ENCODE measurements at places on chromosomes 3 and 15.

DNA sequence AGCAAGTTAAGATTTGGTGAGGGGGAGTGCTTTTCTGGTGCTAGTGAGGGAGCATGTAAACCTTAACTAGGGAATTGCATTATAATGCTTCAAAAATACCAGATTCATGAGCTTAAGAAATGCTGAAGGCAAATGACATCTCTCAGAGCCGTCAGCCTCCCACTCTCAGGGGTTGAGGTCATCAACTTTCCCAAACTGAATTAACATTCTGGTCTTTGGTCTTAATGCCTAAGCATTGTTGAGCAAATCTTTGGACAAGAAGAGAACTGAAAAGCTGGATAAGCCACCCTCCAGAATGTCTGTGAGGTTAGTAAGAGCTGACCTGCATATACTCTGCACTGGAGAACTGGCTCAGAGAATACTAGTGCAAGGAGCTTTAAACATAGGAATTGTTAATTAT lies 124.9 kb upstream of the GAP43 start:
- no peak for DNase-seq

GRCh38 chr3:182308328-182308727 lies 485.0 kb upstream of the ATP11B start:
- no peak for DNase-seq

- no peak for DNase-seq
These were observed 23.6 kb upstream of the TASOR start for GRCh38 chr3:56706629-56707028.

GRCh38 chr3:27360113-27361078 lies 8.8 kb downstream of the NEK10 start:
- peak; percentile 88 for DNase-seq

DNA sequence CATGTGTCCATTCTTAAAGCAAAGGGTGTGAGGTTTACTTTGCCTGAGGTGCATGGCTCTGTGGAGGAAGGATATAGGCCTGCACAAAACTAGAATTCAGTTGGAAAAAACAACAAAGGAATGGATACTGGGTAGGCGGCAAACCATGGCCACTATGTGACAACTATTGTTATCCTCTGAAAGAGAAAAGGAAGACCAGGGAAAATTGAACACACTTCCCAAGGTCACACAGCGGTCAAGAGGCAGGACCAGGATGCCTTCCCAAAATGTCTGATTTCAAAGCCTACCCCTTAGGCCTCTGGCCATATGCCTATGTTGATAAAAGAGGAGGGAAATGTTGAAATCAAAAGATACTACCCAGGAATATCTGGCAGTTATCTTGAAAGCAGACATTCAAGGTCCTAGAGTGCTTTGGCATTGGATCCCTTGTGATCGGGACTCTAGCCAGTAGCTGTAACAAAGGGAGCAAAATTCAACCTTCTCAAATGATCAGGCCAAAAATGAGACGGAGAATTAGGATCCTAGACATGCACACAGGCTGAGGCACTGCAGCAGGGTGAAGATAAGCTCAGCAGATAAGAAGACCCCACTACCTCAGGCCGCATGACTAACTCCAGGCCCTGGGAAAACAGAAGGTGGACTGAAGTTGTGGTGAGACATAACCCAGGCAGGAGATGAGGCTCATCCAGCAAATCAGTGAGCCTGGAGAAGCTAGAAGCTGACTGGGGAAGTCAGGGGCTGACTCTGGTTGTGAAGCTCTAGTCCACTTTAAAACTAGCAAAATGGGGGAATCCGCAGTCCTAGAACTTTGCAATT lies 292.2 kb downstream of the NEK10 start:
- no peak for DNase-seq

DNA sequence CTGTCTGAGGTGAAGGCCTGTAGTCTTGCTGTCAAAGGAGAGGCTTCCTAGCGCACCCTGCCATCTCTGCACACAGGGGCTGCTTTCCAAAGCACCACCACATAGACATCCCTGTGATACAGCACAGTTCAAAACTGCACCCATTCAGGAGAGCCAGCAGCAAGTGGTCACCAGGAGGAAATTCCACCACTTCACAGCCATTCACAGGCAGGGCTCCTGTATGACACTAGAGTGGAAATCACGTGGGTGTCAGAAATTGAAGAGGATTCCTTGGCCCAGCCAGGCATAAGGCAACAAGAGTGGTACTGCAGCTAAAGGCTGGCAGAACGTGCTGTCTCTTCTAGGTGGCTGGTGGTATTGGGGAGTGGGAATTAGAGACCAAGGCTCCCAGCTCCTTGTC lies 102.8 kb downstream of the RFTN1 start:
- DNase-seq, result no peak

DNA sequence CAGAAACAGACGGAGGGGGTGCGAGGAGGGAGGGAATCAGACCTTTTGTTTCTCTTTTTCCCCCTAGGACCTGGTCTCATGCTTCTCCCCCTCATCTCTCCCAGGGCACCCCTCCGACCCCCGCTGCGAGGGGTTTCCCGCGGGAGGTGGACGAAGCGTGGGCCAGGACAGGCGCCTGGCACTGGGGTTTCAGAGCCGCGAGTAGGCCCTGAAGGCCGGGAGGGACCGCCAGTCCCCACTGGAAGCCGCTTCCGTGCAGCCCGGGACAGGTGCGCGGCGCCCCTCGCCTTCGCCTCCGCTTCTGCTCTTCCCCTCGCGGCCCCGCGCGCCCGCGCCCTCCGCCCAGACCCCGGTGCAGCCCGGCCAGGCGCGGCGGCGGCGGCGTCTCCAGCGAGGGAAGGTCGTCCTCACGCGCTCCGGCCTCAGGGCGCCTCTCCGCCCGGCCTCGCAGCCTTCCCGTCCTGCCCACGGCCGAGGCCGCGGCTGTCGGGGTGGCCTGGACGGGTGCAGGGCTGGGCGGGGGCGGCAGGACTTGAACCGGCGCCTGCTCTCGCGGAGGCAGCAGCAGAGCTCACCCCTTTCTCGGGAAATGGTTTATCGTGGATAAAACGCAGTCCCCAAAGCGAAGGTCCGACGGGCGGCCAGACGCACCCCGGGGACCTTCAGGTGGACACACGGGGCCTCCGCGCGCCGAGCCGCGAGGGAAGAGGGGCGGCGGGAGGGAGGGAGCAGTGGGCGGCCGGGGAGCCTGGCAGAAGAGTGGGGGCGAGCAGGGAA lies 31.5 kb upstream of the ADAMTS17 start:
- no peak for DNase-seq

GRCh38 chr3:126618760-126619159 lies 36.2 kb downstream of the TXNRD3 start:
- no peak for DNase-seq

GRCh38 chr3:150443331-150443741 lies 35.2 kb downstream of the TSC22D2 start:
- no peak for DNase-seq

DNA sequence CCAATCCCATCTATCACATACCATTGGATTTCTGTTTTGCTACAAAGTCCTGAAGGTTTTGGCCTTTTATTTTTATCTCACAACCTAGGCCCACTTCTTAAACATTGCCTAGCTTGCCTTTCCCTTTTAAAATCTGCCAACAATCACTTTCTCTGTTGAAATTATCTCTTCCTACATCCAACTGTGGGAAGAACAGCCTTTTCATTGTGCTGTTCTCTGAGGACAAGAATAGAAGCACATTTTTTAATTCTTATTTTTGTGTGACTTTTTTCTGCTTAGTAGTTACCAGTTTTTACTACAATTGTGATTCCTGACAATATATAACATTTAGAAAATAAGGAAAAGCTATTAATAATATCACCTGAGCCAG lies 159.2 kb downstream of the CNTN6 start:
- no peak for DNase-seq

GRCh38 chr15:85831415-85832113 lies 36.8 kb upstream of the KLHL25 start:
- peak; percentile 35 for DNase-seq

- no peak for DNase-seq
These were observed 902 bp upstream of the ZCWPW2 start for GRCh38 chr3:28347374-28348264.

- DNase-seq, result no peak
These were observed 86.4 kb downstream of the WWTR1 start for GRCh38 chr3:149571381-149571780.

GRCh38 chr3:121595765-121596406 lies 2.7 kb downstream of the FBXO40 start:
- DNase-seq, result no peak

- DNase-seq, result no peak
These were observed 198.9 kb upstream of the CBLB start for GRCh38 chr3:106067711-106068110.

- DNase-seq, result no peak
These were observed 80.3 kb downstream of the STAG1 start for GRCh38 chr3:136671921-136672320.

GRCh38 chr3:164224126-164224525 lies 854.2 kb downstream of the SI start:
- no peak for DNase-seq

GRCh38 chr15:33159726-33160453 lies 34.6 kb downstream of the FMN1 start:
- no peak for DNase-seq

GRCh38 chr3:128322030-128323022 lies 144.4 kb downstream of the DNAJB8 start:
- peak; percentile 4 for DNase-seq

GRCh38 chr15:56356616-56357015 lies 8.6 kb upstream of the TEX9 start:
- DNase-seq, result no peak

- no peak for DNase-seq
These were observed 213.4 kb upstream of the UBE2E2 start for GRCh38 chr3:22989716-22990115.

- DNase-seq, result no peak
These were observed 7.7 kb upstream of the SEC13 start for GRCh38 chr3:10328460-10329071.

- no peak for DNase-seq
These were observed 46.0 kb downstream of the TSC22D2 start for GRCh38 chr3:150454085-150454484.

DNA sequence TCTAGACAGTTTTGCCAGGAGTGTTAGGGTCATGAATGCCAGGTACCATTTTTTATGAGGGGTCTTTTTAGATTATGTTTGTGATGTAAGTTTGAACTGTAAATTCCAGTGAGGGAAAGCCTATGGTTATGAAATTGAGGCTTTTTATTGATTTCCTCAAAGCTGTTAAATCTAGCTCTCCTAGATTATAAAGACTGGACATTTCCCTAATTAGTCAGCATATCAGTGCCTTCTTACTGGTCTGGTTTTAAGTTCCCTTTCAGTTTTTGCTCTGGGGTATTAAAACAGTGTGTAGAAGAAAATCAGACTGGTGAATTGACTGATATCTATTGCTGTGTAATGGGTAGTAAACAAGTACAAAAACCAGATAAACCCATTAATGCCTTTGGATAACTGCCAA lies 39.2 kb downstream of the LRRC49 start:
- no peak for DNase-seq

- no peak for DNase-seq
These were observed 542.3 kb downstream of the EDEM1 start for GRCh38 chr3:5729852-5730251.

DNA sequence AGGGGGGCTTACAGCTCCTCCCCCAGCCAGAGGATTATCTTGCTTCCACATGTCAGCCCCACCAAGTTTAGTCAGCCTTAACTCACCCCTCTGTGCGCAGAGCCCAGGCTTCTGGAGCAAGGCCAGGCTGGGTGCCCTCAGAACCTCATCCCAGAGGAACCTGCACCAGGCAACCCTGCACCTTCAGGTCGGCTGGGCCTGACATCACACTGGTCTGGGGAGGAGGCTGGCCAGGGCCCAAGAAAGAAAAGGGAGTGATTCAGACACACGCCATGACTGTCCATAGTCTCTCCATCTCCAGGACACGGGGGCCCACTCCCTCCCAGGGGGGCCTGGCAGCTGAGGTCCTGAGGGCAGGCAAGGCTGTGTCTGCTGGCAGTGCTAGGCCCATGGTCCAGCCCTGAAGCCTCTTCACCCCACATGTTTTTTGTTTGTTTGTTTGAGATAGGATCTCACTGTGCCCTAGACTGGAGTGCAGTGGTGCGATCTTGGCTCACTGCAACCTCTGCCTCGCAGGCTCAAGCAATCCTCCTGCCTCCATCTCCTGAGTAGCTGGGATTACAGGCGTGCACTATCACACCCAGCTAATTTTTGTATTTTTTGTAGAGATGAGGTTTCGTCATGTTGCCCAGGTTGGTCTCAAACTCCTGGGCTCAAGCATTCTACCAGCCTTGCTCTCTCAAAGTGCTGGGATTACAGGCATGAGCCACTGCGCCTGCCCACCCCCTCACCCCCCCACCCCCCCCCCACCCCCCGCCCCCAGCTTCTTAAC lies 11.1 kb downstream of the TNK2 start:
- DNase-seq, result no peak

- DNase-seq, result no peak
These were observed 88.7 kb upstream of the ADPGK start for GRCh38 chr15:72872066-72872845.

- DNase-seq, result no peak
These were observed 564.7 kb upstream of the NECTIN3 start for GRCh38 chr3:110506890-110507289.

- DNase-seq, result no peak
These were observed 207.7 kb upstream of the TRIM42 start for GRCh38 chr3:140470211-140470610.

- no peak for DNase-seq
These were observed 25.2 kb downstream of the TSEN2 start for GRCh38 chr3:12509466-12509865.

DNA sequence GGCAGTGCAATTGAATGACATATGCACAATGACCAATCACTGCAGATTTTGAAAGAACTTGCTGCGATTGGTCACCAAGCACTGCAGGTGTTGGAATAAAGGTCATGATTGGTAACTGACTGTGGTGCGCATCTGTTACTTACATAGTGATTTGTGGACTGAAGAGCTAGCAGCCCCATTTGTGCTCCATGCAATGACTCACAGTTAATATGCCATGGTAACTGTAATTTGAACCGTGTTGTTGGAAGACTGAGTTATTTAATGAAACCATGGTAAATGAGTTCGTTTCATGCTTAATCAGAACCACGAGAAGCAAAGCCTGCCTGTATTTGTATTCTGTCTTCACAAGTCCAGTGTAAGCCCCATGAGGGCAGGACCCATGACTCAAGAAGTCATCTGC lies 220.5 kb downstream of the TJP1 start:
- DNase-seq, result no peak

- DNase-seq, result no peak
These were observed 19.5 kb upstream of the CLDN18 start for GRCh38 chr3:137990427-137990826.

DNA sequence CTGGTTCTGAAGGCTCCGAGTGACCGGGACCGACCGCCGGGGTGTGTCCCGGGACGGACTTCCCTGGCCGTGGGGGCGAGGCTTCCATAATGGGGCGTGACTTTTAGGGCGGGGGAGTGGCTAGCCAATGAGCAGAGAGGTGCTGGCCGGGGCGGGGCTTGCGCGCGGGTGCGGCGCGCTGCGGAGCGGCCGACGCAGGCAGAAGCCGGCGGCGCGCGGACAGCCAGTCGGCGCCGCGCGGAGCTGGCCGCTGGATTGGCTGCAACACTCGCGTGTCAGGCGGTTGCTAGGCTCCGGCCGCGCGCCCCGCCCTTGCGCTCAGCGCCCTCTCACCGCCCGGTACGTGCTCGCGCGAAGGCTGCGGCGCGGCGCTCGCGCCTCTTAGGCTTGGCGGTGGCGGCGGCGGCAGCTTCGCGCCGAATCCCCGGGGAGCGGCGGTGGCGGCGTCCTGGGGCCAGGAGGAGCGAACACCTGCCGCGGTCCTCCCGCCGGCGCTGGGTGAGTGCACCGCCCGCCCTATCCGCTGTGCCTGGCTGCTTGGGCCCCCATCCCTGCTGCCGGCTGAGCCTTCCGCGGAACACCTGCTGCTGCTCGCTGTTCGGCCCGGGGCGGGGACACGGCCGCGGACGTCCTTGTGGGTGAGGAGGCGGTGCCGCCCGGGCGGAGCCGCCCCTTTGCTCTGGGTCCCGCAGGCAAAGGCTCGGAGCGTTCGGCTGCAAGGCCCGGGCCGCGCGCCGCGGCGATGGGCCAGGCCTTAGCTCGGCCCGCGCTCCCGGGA lies at the start of gene DAG1:
DAG1 (plus strand) TSS at position 332 of the 778 bp plus-strand sequence. CDS start 40,268 bp downstream, outside the sequence.
- DNase-seq, result peak; percentile 94
